Body of pancreas (tissue), 4 donors: ENCODE measurements at places on chromosomes 12 and 14. TPM values are rescaled to one million over a fixed set of nuclear protein-coding genes. Genes with fewer than 3 reads are reported as not detected.
A peak's percentile ranks its signal among the peaks of the same experiment; 100 is the strongest.

DNA sequence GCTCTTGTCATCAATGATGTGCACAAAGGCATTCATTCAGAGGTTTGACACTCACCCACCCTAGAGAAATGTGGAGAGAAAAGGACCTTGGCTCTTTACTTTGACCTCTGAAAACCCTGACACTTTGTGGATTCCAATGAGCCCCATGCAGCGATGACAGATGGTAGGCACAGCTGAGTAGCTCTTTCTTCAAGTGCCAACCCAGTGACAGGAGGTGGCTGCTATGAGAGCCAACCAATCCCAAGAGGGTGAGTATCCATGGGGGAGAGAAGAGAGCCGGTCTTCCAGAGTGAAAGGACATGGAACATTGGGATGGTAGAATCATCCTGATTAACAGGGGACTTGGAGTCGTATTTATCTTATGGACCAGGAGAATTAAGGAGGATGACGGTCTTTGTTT is 17.8 kb downstream of the SLC8A3 start:
- H3K27me3 ChIP-seq: no peaks in the 10 kb centered on the region
- no peak overlapping the region for H3K27ac ChIP-seq
- H3K36me3 ChIP-seq: no peaks in the 10 kb centered on the region
- no peak for DNase-seq
- H3K4me3 ChIP-seq: no peak overlapping the region

DNA sequence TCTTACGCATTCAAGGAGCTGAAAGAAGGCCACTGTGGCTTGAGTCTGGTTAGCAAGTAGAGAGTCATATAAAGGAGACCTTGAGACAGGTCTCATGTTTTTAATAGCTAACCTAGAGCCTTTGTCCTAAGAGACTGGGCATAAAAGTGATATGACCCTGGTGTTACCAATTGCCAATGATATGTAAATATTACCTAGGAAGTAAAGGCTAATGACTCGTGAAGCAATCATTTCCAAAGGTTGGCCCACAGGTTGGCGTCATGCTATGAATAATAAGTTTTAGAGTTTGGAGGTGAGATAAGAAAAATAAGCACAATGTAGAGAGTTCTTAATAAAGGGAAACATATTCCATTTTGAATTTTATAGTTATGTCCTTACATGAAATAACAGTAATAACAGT is 116.6 kb upstream of the PLEKHA5 start:
- H3K27ac ChIP-seq: no peak overlapping the region
- no peak overlapping the region for H3K4me3 ChIP-seq
- H3K4me1 ChIP-seq: no peaks in the 10 kb centered on the region
- H3K27me3 ChIP-seq: no peaks in the 10 kb centered on the region
- no peak for DNase-seq
- no peaks in the 10 kb centered on the region for H3K36me3 ChIP-seq

- no peak for DNase-seq
- no peak overlapping the region for H3K4me3 ChIP-seq
- H3K36me3 ChIP-seq: no peaks in the 10 kb centered on the region
- H3K4me1 ChIP-seq: no peaks in the 10 kb centered on the region
- H3K27ac ChIP-seq: no peak overlapping the region
Observed at GRCh38 chr12:108379823-108380222, 40.7 kb upstream of the CMKLR1 start.

DNA sequence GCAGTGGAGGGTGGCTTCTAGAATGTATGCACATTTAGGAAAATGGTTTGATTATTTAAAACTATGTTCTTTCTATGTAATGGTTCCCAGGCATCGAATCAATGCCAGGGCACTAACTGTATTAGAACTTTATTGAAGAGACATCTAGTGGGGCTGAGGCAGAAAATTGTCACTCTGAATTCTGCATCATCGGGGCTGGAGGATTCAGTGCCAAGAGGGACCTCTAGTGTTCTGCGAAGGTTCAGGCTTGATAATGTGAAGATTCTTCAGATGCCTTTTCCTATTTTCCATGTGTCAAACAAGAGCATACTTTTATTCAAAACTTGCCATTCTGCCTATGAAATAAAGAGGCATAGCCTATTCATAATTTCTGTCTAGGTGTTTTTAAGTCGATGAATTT is 146.3 kb downstream of the CAND1 start:
- H3K4me3 ChIP-seq: no peak overlapping the region
- peaks cover 22% of the 10 kb centered on the region for H3K4me1 ChIP-seq
- peak; percentile 13 for DNase-seq
- H3K27ac ChIP-seq: no peak overlapping the region

GRCh38 chr12:77599782-77600467 is 230.8 kb upstream of the NAV3 start:
- no peaks in the 10 kb centered on the region for H3K36me3 ChIP-seq
- no peaks in the 10 kb centered on the region for H3K27me3 ChIP-seq

GRCh38 chr12:121038861-121039668 is at the start of gene OASL:
Gene OASL, minus strand, starts transcription at chr12:121039246. Its CDS starts 275 bp downstream, at chr12:121038971.
- DNase-seq: peak; percentile 48
- peak within 1 kb of the TSS; percentile 31 for H3K4me3 ChIP-seq
- peaks cover 8% of the 10 kb centered on the region for H3K4me1 ChIP-seq
- peak within 1 kb of the TSS; percentile 47 for H3K27ac ChIP-seq
- H3K27me3 ChIP-seq: no peaks in the 10 kb centered on the region
- H3K36me3 ChIP-seq: no peaks in the 10 kb centered on the region

LMNTD1 gene
- 21.4 TPM for total RNA-seq

GRCh38 chr12:32146074-32146873 is 39.6 kb downstream of the BICD1 start:
- no peaks in the 10 kb centered on the region for H3K36me3 ChIP-seq

FAIM2 gene
- total RNA-seq: 4.9 TPM

DNA sequence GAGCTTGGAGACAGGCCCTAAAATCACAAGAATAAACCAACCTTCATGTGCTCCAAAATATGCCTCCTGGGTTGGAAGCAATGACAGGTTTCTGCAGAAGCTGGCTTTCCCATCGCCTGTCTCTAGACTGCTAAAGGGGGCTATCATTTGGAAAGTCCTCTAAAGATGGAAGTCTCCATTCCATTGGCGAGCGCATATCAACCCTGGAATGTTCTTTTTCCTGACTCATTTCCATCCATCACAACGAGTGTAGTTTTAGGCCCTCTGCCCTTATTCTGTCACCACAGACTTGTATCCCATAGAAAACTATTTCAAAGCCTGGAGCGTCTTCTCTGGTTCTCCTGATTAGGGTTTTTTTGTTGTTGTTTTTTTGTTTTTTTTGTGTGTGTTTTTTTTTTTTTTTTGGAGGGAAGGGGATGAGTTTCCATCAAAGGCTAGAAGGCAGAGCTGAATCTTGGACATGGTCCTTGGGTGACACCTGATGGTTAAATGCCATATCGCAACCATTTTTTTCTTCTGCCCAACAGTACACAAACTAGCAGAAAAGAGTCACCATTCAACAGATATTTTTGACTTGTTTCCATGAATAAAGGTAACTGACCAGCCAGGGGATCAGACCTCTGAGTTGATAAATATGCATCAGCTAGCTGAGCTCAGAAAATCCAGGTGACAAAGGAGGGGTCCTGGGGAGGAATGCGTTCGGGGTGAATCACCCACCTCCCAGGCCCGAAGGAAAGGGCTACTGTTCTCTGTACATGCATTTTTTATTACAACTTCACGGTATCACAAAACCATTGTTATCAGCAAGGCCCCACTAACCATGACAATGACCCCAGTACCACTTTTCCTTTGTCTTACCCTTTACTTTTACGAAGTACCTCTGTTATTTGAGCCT is 40.5 kb downstream of the KCNA5 start:
- peak; percentile 22 for DNase-seq
- H3K36me3 ChIP-seq: no peaks in the 10 kb centered on the region
- no peak overlapping the region for H3K27ac ChIP-seq
- no peaks in the 10 kb centered on the region for H3K4me1 ChIP-seq
- H3K27me3 ChIP-seq: no peaks in the 10 kb centered on the region

SYNDIG1L gene
- 0.52 TPM for total RNA-seq

CISTR gene
- not detected for total RNA-seq

DNA sequence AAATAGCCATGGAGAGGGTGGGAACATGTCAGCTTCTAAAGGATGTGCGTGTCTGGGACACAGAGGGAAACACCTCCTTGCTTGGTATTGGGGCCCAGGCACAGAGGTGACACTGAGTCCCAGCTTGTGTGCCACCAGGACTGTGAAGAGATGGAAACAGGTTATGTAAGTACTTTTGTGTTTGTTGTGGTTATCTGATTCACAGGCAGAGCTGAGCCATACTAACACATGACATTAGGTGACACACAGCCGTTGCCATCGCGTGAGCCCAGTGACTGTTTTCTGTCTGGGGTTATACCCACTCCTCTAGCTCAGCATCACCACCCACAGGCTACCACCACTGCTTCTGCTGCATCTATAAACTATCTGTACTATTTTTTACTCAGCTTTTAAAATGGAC is 12.1 kb upstream of the FLVCR2 start:
- H3K36me3 ChIP-seq: no peaks in the 10 kb centered on the region
- no peak for DNase-seq
- H3K27ac ChIP-seq: no peak overlapping the region
- no peak overlapping the region for H3K4me3 ChIP-seq

GRCh38 chr12:2248087-2248900 is 195.5 kb downstream of the CACNA1C start:
- H3K27ac ChIP-seq: no peak overlapping the region
- no peaks in the 10 kb centered on the region for H3K4me1 ChIP-seq
- no peak for DNase-seq
- H3K4me3 ChIP-seq: no peak overlapping the region
- no peaks in the 10 kb centered on the region for H3K27me3 ChIP-seq

- H3K27me3 ChIP-seq: no peaks in the 10 kb centered on the region
- no peak within 1 kb of the TSS for H3K4me3 ChIP-seq
- peaks cover 47% of the 10 kb centered on the region for H3K4me1 ChIP-seq
- H3K27ac ChIP-seq: no peak within 1 kb of the TSS
- H3K36me3 ChIP-seq: no peaks in the 10 kb centered on the region
Observed at GRCh38 chr14:104138098-104138717, at the start of gene KIF26A. Gene KIF26A, plus strand, starts transcription at chr14:104138587. Its CDS starts 136 bp downstream, at chr14:104138723.

DNA sequence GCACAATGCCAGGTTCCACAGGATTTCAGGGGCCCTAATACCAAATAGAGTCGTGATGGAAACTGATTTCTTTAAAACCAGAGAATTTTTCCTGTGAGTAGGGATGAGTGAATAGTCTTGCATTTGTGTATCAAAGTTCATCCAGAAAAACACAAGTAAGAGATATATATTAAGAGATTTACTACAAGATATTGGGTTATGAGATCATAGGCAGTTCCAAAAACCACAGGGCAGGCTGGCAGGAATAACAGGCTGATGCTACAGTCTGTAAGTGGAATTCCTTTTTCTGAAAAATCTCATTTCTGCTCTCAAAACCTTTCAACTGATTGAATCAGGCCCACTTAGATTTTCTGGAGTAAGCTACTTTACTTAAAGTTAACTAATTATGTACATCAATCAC is 1756.2 kb upstream of the SEL1L start:
- no peaks in the 10 kb centered on the region for H3K36me3 ChIP-seq
- no peak for DNase-seq
- no peak overlapping the region for H3K4me3 ChIP-seq
- H3K27me3 ChIP-seq: no peaks in the 10 kb centered on the region
- H3K4me1 ChIP-seq: peaks cover 9% of the 10 kb centered on the region
- no peak overlapping the region for H3K27ac ChIP-seq

NRXN3 gene
- 1.3 TPM for total RNA-seq

PLD4 gene
- not detected for total RNA-seq

- no peaks in the 10 kb centered on the region for H3K4me1 ChIP-seq
- H3K4me3 ChIP-seq: no peak overlapping the region
- H3K36me3 ChIP-seq: no peaks in the 10 kb centered on the region
- H3K27me3 ChIP-seq: no peaks in the 10 kb centered on the region
Observed at GRCh38 chr12:68856510-68856909, 48.5 kb downstream of the MDM2 start.

GRCh38 chr12:67837876-67838275 is 151.4 kb upstream of the IFNG-AS1 start:
- no peak for DNase-seq
- no peak overlapping the region for H3K27ac ChIP-seq
- no peaks in the 10 kb centered on the region for H3K36me3 ChIP-seq
- H3K4me3 ChIP-seq: no peak overlapping the region
- no peaks in the 10 kb centered on the region for H3K4me1 ChIP-seq

DNA sequence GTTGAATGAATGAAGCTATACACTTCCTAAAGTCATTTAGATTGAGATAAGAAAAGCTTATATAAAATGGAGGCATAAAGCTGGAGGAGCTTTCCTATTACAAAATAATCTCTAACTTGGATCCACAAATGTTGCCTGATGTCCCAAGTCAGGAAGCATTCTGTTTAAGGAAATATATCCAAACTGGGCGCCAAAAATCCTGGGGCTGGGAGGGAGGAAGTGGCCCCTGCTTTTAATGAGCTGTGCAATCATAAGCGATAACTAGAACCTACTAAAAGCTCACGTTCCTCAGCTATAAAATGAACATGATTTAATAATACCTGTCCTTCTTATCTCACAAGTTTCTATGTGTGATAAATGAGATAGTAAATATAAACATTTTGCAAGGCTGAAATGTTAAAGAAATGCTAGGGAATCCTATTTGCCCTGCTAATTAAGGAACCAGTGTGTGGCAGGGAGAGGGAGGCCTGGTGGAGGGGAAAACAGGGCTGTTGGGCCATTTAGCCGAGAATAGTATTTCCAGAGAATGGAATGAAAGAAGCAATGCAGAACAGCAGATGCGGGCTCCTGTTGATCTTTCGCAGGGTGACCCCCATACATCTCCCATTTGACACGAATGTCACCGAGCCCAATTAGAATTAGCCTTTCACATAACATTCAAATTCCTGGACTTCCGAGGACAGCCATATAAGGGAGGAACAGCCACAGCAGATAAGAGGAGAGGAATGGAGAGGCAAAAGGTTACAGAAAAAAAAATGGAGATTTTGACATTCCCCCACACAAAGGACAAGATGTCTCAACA is 25.9 kb downstream of the DUSP6 start:
- no peaks in the 10 kb centered on the region for H3K27me3 ChIP-seq
- H3K4me1 ChIP-seq: peaks cover 19% of the 10 kb centered on the region
- H3K4me3 ChIP-seq: no peak overlapping the region
- H3K27ac ChIP-seq: no peak overlapping the region
- no peak for DNase-seq
- H3K36me3 ChIP-seq: no peaks in the 10 kb centered on the region

GRCh38 chr12:54016478-54016964 is 7.7 kb downstream of the HOXC8 start:
- no peak overlapping the region for H3K27ac ChIP-seq
- H3K4me1 ChIP-seq: peaks cover 25% of the 10 kb centered on the region
- DNase-seq: no peak
- no peak overlapping the region for H3K4me3 ChIP-seq

TMEM253 gene
- not detected for total RNA-seq

TAS2R20 gene
- 7.5 TPM for total RNA-seq

GRCh38 chr14:95903165-95903564 is 26.5 kb downstream of the TUNAR start:
- no peaks in the 10 kb centered on the region for H3K27me3 ChIP-seq
- no peak overlapping the region for H3K27ac ChIP-seq
- H3K36me3 ChIP-seq: no peaks in the 10 kb centered on the region
- no peaks in the 10 kb centered on the region for H3K4me1 ChIP-seq
- DNase-seq: no peak

GRCh38 chr14:84546236-84546635 is 983.7 kb upstream of the FLRT2 start:
- H3K4me1 ChIP-seq: no peaks in the 10 kb centered on the region
- no peaks in the 10 kb centered on the region for H3K27me3 ChIP-seq
- H3K27ac ChIP-seq: no peak overlapping the region
- H3K36me3 ChIP-seq: no peaks in the 10 kb centered on the region
- no peak for DNase-seq

ACYP1 gene
- 8.3 TPM for total RNA-seq
